Endothelial cell (in vitro differentiated cells): ENCODE measurements at places on chromosomes 13 and 19. TPM values are rescaled to one million over a fixed set of nuclear protein-coding genes. Genes with fewer than 3 reads are reported as not detected.

SERP2 gene
- total RNA-seq = 1.8 TPM

MADCAM1 gene
- total RNA-seq = 6.5 TPM

RASIP1 gene
- total RNA-seq = 192 TPM

CYP2A6 gene
- not detected for total RNA-seq

- H3K4me1 ChIP-seq = no peaks in the 10 kb centered on the region
- no peak for DNase-seq
- H3K27ac ChIP-seq = no peak overlapping the region
- H3K27me3 ChIP-seq = peaks cover 24% of the 10 kb centered on the region
- H3K36me3 ChIP-seq = peaks cover 17% of the 10 kb centered on the region
- no peak overlapping the region for H3K4me3 ChIP-seq
These were observed 13.3 kb downstream of the KCNC3 start for GRCh38 chr19:50315773-50316448.

DNA sequence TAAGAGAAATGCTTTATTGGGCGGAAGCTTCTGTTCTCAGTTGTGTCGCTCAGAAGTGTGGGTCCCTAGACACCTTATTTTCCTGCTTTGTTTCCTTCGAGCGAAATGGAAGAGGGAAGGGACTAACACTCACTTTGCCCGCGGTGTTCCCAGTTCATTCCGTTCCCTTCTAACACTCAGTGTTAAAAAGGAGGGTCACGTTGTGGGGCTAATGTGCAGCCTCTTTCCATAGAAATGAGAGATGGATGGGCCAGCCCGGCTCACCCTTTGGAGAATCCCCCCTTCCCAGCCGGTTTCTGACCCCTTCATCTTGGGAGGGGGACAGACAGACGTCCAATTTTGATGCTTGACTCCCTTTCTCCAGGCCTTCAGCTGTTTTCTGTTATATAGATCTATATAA, 2.3 kb downstream of the ATP11A start:
- peaks cover 56% of the 10 kb centered on the region for H3K4me1 ChIP-seq
- H3K36me3 ChIP-seq = peaks cover 19% of the 10 kb centered on the region
- peak overlapping the region; percentile 97 for H3K4me3 ChIP-seq

GRCh38 chr19:3803114-3803888, 17.1 kb upstream of the MATK start:
- DNase-seq = no peak
- H3K4me3 ChIP-seq = no peak overlapping the region
- H3K36me3 ChIP-seq = peaks cover 3% of the 10 kb centered on the region
- H3K27ac ChIP-seq = no peak overlapping the region
- H3K4me1 ChIP-seq = peaks cover 3% of the 10 kb centered on the region

DNA sequence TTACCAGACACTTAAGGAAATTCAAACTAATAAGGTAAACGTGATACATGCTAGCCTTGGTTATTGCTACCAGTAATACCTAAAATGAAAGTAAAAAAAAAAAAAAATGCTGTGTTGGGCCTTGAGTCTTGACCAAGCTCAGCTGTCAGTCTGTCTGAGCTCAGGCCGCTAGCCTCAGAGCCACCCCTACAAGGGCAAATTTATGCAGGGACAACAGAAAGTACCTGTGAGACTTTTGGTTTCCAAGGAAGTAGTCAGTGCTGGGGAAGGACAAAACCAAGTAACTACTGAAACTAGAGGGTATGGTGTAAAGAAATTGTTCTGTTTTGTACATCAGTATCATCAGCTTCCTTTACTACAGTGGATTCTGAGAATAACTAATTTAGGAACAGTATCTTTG, 134.3 kb upstream of the SLITRK5 start:
- H3K4me3 ChIP-seq = no peak overlapping the region
- no peaks in the 10 kb centered on the region for H3K4me1 ChIP-seq
- no peaks in the 10 kb centered on the region for H3K36me3 ChIP-seq
- no peaks in the 10 kb centered on the region for H3K27me3 ChIP-seq
- H3K27ac ChIP-seq = no peak overlapping the region

DNA sequence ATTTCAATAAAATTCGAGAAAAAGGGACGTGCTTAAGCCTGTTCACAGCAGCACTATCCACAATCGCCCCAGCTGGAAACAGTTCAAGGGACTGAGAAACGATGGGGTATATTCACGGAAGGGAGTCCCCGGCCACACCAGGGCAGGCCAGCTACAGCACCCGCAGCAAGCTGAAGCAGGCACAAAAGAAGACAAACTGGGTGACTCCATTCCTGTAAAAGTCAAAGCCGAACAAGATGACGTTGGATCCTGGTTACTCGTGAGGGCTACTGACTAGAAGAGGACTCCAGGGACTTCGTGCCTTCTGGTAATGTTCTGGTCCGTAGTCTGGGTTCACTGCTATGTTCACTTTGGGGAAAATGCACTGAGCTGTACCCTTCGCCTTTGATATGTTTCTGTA, 57.6 kb downstream of the COL4A1 start:
- peak overlapping the region; percentile 60 for H3K4me3 ChIP-seq
- H3K27ac ChIP-seq = peak overlapping the region; percentile 38
- H3K36me3 ChIP-seq = peaks cover 56% of the 10 kb centered on the region
- peaks cover 66% of the 10 kb centered on the region for H3K4me1 ChIP-seq
- DNase-seq = no peak

DNA sequence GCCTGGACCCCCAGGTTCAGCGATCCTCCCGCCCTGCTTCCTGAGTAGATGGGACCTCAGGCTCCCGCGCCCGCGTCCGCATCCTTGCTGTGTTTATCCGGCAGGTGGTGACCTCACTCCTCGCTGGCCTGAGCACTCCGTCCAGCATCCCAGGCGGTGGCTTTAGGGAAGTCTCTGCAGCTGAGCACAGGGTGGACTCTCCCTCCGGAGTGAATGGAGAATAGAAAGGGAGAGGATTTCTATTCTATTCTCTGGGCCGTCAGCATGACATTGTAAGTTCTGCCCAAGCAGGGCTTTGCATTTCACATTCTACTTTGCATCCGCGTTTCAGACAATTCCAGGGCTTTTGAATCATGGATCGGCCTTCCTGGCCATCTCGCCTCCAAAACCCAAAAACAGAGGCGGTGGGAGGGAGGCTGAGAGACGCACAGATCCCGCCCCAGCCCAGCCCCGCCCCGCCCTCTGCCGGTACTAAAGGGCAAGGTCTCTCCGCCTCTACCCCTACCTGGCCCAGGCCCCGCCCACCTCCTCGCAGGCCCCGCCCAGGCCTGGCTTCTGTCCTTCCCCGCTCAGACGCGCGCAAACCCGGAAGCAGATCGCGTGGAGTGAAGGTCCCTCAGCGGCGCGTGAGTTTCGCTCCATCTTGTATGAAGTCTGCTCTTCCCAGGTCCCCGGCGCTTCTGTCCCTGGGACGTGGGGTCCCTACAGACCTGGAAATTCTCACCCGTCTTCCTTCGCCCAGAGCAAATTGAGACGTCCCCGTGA, at the start of gene ZNF525:
TSS of gene ZNF525 (plus strand) at position 572 of the 765 bp plus-strand sequence. CDS start 6,577 bp downstream, outside the sequence.
- peak within 1 kb of the TSS; percentile 92 for H3K4me3 ChIP-seq
- peak; percentile 80 for DNase-seq
- H3K27ac ChIP-seq = no peak within 1 kb of the TSS
- no peaks in the 10 kb centered on the region for H3K36me3 ChIP-seq
- peaks cover 5% of the 10 kb centered on the region for H3K27me3 ChIP-seq

DNA sequence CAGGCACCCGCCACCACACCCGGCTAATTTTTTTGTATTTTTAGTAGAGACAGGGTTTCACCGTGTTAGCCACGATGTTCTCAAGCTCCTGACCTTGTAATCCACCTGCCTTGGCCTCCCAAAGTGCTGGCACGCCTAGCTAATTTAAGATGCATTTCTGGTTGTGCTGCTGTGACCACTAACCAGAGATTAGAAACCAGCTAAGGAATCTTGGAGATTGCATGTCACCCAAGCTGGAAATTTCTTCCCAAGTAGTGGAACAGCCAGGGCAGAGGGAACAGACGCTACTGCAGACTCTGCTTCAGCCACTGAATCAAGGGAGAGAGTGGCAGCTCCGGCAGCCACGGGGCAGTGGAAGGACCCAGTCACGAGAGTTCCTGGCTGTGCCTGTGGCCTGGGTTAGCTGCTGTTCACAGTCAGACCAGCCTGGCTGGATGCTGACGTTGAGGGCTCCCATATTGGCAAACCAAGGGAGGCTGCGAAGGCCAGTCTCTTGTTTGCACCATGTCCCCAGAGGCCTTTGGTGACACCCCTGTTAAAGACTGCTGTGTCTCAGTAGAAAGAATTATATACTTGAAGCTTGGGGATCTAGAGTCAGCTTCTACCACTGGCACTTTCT, 7.9 kb downstream of the TPM4 start:
- peaks cover 57% of the 10 kb centered on the region for H3K36me3 ChIP-seq
- peak overlapping the region; percentile 71 for H3K4me3 ChIP-seq
- peaks cover 27% of the 10 kb centered on the region for H3K27me3 ChIP-seq
- peaks cover 28% of the 10 kb centered on the region for H3K4me1 ChIP-seq
- peak overlapping the region; percentile 63 for H3K27ac ChIP-seq
- DNase-seq = no peak

- no peak for DNase-seq
- H3K27ac ChIP-seq = no peak overlapping the region
- H3K4me3 ChIP-seq = no peak overlapping the region
- no peaks in the 10 kb centered on the region for H3K36me3 ChIP-seq
- H3K4me1 ChIP-seq = no peaks in the 10 kb centered on the region
- H3K27me3 ChIP-seq = no peaks in the 10 kb centered on the region
These were observed 793.4 kb downstream of the LIG4 start for GRCh38 chr13:107421951-107422350.

GRCh38 chr13:37479916-37480315, 118.7 kb downstream of the POSTN start:
- no peaks in the 10 kb centered on the region for H3K27me3 ChIP-seq
- no peaks in the 10 kb centered on the region for H3K36me3 ChIP-seq
- no peak for DNase-seq
- no peak overlapping the region for H3K4me3 ChIP-seq
- peaks cover 11% of the 10 kb centered on the region for H3K4me1 ChIP-seq

DNA sequence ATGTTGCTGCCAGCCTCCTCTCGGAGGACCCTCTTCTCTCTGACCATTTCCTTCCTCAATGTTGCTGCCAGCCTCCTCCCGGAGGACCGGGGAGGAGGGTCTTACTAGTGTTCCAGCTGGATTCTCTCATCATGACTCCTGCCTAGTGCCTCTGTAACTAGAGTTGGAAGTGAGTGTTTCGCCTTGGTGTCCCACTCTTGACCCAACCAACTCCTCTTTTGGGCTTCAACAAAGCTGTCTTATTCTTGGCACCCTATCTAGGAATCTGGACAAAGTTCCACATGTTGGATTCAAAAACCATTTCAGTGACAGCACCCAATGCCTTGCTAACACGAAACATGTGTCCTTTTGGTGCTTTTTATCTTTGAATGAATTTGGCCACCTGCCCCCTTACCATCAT, 165.4 kb downstream of the GPC5 start:
- H3K4me3 ChIP-seq = no peak overlapping the region
- H3K27me3 ChIP-seq = no peaks in the 10 kb centered on the region
- H3K36me3 ChIP-seq = no peaks in the 10 kb centered on the region
- no peak overlapping the region for H3K27ac ChIP-seq

- H3K27ac ChIP-seq = no peak overlapping the region
- H3K27me3 ChIP-seq = peaks cover 2% of the 10 kb centered on the region
- no peaks in the 10 kb centered on the region for H3K36me3 ChIP-seq
- no peaks in the 10 kb centered on the region for H3K4me1 ChIP-seq
- no peak for DNase-seq
These were observed 14.7 kb upstream of the FPR3 start for GRCh38 chr19:51780270-51780669.

DNA sequence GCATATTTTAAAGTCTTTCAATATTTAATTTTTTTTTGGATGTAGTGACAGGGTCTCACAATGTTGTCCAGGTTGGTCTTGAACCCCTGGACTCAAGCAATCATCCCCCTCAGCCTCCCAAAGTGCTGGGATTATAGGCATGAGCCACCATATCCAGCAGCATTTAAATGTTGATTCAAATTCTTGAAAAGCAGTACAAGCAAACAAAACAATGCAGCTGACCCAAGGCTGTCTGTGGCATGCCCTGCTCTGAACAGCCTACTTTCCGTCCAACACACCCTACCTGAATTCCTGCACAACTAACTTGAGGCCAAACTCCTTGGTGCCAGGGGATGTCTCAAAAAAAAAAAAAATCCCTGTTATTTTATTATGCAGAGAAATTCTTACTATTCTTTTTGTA, 23.0 kb downstream of the NEK5 start:
- H3K4me3 ChIP-seq = no peak overlapping the region
- H3K36me3 ChIP-seq = no peaks in the 10 kb centered on the region
- DNase-seq = no peak
- H3K27ac ChIP-seq = no peak overlapping the region
- H3K27me3 ChIP-seq = no peaks in the 10 kb centered on the region
